RPMI7951 (cell line): ENCODE measurements at places on chromosomes 7 and 10. TPM values are rescaled to one million over a fixed set of nuclear protein-coding genes. Genes with fewer than 3 reads are reported as not detected.

GRCh38 chr10:99008054-99008453, 227.6 kb downstream of the HPSE2 start:
- no peak for DNase-seq

- DNase-seq = peak; percentile 93
Measured at GRCh38 chr10:31623466-31623865, 304.4 kb downstream of the ZEB1 start.

DNA sequence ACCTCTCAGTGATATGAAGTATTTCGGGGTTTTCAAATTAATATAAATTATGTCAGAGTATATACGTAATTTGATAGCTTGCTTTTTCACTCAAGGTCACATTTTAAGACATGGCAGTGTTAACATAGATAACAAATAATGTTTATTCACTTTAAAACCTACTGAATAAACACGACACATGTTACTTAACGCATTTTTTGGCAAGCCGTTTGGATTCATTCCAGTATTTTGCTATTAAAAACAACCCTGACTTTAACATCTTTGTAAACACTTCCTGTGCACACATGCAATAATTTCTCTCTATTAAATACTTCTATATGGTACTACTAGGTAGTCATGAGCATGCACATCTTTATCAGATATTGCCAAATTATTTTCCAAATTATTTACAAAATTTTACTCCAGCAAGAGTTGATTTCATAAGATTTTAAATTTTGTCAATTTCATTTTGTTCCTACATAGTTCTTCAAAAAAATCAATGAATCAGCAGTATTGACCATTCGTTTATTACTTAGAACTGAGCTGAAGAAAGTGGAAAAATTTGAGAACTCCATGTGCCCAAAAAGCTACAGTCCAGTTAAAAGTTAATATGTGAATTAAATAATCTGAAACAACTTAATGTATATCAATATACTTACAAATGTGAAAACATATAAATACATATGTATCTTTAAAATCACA, 26.8 kb upstream of the THSD7A start:
- DNase-seq = no peak

- DNase-seq = no peak
Measured at GRCh38 chr7:70051726-70052125, 453.5 kb downstream of the AUTS2 start.

DNA sequence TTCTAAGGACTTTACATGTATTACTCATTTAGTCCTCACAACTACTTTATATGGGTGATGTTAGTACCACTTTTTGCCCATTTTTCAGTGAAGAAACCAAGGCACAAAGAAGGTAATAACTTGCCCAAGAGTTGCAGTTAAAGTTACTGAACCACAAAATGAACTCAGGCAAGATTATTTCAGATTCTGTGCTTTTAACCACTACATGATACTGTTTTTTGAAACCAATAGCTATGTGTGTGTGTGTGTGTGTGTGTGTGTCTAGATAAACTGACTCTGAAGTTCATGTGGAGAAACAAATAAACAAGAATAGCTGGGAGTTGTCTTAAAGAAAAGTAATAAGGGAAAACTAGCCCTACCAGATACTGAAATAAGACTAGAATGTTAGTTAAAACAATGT, 60.8 kb upstream of the OIT3 start:
- DNase-seq = no peak

DNA sequence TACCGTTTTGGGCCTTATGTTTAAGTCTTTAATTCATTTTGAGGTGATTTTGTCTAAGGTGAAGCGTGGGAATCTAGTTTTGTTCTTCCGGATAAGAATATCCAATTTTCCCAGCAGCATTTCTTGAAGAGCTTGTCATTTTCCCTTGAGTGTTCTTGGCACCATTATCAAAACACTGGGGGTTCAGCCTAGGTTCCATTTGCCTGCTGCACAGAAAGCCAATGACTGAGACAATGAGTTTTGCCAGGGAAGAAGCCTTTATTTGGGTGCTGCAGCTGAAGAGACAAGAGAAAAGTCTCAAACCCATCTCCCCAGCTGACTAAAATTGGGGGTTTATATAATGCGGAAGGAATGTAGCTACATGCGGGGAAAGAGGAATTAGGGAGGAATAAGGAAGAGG, 287.2 kb upstream of the FZD1 start:
- DNase-seq = no peak

DNA sequence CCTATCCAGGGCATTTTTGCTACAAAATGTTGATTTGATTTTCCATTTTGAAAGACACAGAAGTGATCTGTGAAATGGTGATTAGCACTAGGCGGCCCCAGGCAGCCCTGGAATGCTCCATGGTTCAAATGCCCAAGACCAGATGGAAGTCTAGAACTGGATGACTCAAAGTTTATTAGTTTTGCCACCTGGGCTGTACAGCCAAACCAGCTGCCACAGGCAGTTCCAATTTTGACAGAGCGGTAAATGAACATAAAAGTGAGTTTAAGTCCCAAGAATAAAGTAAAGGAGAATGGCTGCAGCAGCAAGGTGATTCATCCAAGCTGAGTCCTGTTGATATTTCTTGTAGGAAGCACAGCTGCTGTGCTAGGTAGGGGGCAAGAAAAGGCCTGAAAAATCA, 180.5 kb downstream of the SUGCT start:
- DNase-seq = peak; percentile 91

GRCh38 chr7:29319719-29320521, 125.3 kb downstream of the CHN2 start:
- peak; percentile 42 for DNase-seq

DNA sequence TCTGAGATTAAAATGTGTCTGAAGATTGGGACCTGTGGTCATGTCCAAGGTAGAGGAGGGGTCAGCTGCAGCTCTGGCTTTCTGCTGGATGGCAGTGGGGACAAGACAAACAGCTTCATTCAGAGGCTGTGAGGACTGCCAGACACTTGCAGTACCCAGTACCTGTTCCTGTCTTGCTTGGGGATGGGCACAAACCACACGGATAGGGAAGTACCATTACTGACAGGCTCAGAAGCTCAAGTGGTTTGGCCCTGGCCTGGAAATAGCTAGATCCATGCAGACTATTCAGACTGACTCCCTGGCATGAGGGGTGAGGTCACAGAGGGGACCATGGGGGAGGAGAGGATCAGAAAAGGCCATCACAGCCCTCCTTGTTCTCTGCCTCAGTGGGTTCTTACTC, 56.0 kb upstream of the COMTD1 start:
- DNase-seq = no peak

DNA sequence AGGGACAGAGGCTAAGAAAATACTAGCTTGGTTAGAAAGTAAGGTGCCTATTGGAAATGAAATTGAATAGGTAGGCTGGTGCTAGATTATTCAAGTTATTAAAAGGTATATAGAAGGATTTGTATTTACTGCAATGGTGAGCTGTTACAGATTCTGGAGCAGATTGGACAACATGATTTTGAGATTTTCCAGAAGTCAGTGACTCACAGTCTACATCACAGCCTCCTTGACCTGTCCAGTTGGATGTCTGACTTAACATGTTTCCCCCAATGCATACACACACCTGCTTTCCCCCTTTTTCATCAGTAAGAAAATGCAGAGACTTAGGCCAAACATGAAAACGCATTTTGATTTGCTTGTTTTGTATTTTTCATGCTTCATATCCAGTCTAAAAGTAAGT, 33.4 kb downstream of the STARD3NL start:
- DNase-seq = no peak

GRCh38 chr10:30705101-30705624, 75.6 kb upstream of the LYZL2 start:
- DNase-seq = no peak

DNA sequence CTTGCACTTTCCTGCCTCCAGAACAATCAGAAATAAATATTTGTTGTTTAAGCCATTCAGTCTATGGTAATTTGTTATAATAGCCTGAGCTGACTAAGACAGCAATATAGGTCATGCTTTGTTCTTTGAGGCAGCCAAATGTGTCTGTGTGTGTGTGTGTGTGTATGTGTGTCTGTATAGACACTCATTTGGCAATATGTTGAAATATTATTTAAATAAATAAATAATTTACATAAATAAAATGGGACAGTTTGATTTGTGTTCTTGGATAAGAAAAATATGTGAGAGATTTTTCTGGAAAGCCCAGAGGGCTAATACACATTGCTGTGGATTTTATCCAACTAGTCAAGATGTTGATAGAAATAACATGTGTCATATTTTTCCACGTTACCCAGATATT, 140.2 kb downstream of the PTN start:
- DNase-seq = no peak

- DNase-seq = peak; percentile 66
Measured at GRCh38 chr10:62559481-62560200, 185.5 kb downstream of the ZNF365 start.

DNA sequence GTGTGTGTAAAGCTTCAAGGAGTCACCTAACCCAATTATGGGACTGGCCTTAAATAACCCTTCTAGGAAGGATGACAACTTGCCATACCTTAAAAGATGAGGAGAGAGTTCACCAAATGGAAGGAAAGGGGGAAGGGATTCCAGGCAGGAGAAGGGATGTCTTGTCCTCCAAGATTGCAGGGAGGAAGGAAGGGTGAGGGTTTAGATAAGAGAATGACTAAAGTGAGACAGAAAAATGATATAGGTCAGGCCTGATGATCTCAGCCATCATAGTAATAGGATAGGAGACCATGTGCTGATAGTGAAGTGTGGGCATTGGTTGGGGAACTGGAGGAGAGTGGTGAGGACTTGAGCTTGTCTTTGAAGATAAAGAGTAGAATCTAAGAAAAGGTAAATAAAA, 7.7 kb upstream of the TMEM26 start:
- no peak for DNase-seq

The OIT3 gene
- total RNA-seq = not detected in 2 replicates

The SEC61A2 gene
- total RNA-seq = 11.4 and 13.0 TPM in 2 replicates

The VDAC2 gene
- 160 and 164 TPM in 2 replicates for total RNA-seq

The DOCK1 gene
- total RNA-seq = 15.7 and 17.4 TPM in 2 replicates

The ELFN1 gene
- total RNA-seq = 0.39 and 0.48 TPM in 2 replicates

The HBP1 gene
- 94.2 and 102 TPM in 2 replicates for total RNA-seq

The PVRIG gene
- total RNA-seq = not detected in 2 replicates

The PRSS1 gene
- total RNA-seq = not detected in 2 replicates
